Activated T-cell treated with anti-CD3 and anti-CD28 coated beads, Interleukin-2, amount 50 U/mL, for 24 hours (primary cell): ENCODE measurements at places on chromosomes 5 and 9.

DNA sequence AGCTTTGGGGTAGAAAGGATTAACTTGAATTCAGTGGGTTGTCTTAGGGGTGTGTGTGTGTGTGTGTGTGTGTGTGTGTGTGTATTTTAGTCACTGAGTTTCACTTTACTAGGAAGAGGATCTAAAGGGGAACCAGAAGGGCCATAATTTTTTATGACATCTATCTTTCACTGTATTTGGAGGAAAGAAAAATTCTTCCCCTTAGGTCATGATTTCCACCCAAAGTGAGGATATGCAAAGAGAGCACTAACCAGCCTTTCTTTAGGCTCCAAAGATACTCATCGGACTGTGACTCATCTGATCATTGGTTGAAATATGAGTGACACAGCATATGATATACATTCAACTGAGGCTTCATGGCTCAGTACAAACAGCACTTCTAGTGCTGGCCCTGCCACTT lies 75.2 kb upstream of the RASGRF2 start:
- DNase-seq: no peak

DNA sequence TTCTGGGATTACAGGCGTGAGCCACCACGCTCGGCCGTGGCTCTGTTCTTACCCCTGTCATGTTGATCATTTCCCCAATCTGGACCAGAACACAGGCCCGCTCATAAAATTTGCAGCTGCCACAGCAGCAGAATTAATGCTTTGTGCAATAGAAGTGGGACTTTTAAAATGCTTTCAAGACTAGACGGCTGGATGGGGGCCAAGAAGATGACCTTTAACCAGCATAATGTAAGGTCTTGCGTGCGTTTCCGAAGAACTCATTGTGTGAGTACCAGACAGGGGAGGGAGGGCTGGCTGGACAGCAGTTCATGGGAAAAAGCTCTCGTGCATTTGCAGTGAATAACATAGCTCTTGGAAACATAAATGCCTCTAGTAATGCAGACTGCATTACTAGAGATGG lies 3.5 kb upstream of the WDR38 start:
- no peak for DNase-seq

DNA sequence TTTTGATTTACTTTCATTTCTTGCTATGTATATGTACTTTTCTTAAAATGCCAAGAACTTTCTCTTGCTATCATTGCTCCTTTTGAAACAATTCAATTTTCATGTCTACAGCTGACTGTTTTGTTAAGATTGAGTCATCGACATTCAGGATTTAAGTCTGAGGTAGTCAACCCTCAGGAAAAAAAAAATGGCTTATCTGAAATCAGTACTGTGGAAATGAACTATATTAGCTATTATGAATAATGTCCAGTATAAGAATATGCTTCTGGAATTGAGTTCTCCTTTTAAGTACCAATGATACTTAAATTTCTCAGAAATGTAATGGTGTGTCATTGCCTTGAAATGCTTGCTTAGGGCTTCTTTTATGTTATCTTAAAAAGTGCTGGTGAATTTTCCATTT lies 37.9 kb downstream of the TNFAIP8 start:
- no peak for DNase-seq

DNA sequence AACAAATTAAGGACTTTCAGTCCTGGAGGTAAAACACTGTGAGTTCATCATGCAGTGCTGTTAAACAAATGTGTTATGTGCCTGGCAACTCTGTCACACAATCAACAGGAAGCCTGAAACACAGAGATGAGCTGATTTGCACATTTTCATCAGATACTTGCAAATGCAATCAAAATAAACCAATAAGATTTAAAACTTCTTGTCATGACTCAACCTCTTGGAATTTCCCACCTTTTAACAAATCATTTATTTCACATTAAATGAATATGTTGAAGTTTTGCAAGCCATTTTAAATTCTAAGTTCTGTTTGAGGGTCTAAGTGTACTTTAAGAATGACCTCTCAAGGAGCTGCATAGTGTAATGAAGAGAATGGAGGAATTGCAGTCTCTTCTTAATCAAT lies 64.4 kb downstream of the ANXA1 start:
- DNase-seq: no peak

DNA sequence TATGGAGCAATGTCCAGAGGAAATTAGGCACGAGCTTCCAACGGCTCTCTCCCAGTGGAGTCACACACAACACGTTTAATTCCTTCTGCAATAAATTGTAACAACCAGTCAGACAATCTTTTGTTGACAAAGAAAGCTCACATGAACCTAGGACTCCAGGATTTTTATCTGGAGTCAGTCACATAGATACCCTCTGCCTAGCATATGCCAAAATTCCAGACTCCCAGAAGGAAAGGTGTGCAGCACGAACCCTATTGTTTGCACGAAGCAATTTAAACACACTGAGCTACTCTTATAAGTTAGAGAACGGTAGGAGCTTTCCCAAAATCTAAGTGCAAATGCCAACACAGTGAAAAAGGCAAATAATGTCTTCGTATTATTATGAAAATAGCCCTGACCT lies 67.1 kb downstream of the TEX10 start:
- no peak for DNase-seq

GRCh38 chr9:113910036-113910639 lies 34.0 kb downstream of the ZNF618 start:
- no peak for DNase-seq

- DNase-seq: no peak
Measured at GRCh38 chr9:97933297-97933998, 4.5 kb downstream of the HEMGN start.

- no peak for DNase-seq
Measured at GRCh38 chr5:160787240-160787639, 64.8 kb downstream of the ATP10B start.

GRCh38 chr5:1103505-1104326 lies 8.1 kb downstream of the SLC12A7 start:
- DNase-seq: no peak

DNA sequence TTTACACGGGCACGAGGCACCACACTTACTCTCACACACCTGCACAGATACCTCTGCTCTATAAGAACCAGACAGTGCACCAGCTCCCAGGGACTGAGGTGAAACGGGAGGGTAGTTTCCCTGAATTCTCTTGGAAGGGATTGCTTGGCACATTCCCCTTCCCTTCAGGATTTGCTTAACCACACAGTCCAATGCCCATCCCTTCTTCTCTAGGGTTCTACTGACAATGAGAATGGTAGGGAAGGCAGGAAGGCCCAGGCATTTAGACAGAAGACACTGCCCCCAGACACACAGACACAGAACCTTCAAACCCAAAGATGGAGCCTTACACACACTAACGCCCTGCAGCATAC lies 704 bp upstream of the LHX6 start:
- no peak for DNase-seq

GRCh38 chr9:135290086-135290485 lies 189.5 kb upstream of the PPP1R26 start:
- no peak for DNase-seq

DNA sequence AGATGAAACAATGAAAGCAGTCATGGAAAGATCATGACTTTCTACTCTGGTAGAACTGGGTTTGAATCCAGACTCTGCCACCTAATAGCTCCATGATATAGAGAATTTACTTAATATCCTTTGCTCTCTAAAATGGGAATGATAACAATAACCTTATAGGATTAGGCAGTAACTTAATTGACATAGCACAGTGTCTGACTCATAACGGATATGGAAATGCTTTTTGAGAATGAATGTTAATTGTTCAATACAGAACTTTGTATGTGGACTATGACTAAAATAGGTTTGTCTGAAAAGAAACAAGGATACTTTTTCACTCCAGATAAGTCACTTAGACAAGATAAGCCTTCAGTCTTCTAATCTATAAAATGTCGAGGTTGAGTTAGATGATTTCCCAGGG lies 330.7 kb downstream of the PTPRD start:
- no peak for DNase-seq

- DNase-seq: no peak
Measured at GRCh38 chr5:74206579-74207550, 433.7 kb downstream of the ENC1 start.

- DNase-seq: no peak
Measured at GRCh38 chr9:134190232-134191121, 26.1 kb upstream of the RNU6ATAC start.

GRCh38 chr9:431701-432100 lies 217.0 kb downstream of the DOCK8 start:
- no peak for DNase-seq

GRCh38 chr9:99743455-99743854 lies 78.2 kb upstream of the NR4A3 start:
- no peak for DNase-seq

DNA sequence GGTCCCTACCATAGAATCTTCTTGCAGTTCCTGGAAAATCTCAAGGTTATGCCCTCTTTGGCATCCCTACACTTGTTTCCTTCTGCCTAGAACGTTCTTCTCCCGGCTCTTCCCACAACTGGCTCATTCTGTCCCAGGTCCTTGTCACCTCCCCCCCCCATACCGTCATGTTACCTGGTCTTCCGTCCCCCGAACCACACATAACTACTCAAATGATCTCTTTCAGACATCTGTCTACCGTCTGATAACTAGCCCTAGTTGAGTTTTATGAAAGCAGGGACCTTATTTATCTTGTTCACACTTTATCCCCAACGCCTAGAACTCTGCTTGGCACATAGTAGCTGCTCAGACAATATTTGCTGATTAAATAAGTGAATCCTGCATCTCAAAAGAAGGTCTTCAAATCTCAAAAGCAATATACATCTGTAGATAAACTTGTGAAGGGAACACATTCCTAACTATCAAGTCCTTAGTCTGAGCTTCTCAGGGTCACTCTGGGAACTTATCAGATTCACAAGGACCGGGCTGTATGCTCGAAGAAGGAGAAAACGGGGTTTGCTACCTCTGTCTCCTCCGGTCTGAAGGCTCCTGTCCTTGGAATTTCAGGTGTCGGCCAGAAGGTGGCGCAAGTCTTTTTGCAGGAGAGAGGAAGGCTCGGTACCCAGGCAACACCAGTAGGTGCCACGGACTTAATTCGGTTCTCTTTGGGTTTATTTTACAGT lies 30.0 kb downstream of the LCP2 start:
- DNase-seq: peak; percentile 80

- DNase-seq: no peak
Measured at GRCh38 chr5:102481054-102481715, 17.6 kb downstream of the SLCO6A1 start.

- no peak for DNase-seq
Measured at GRCh38 chr9:106800701-106801270, 62.2 kb upstream of the ZNF462 start.

DNA sequence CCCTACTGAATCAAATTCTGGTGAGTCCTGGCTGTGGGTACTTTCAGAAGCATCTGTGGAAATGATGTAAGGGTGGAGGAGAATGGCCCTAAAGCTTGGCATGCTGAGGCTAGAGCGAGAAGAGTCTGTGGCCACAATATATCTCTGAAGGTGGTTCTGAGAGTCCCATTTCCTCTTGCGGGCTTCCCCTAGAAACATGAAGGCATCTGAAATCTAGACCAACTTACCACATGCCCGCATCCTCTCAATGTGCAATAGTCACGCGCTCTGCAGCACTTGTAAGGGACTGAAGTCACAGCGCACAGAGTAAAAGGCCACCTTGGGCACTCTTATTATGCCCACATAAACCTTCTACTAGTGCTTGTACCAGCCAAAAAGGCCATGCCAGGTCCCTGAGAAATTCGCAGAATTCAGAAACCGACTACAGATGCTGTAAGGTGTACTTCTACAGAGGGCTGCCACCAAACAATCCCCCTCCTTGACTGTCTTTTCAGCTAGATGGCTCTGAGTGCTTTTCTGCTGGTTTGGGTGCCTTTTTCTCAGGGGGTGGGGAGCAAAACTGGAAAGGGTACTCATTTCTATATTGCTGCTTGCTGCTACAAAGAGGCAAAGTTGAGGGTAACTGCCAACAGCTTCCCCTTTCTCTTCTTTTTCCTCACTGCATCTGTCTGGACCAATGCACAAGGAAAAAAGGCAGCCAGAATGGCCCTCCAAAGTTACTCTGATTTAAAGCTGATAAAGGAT lies 107.3 kb downstream of the ZDHHC21 start:
- DNase-seq: no peak

GRCh38 chr9:68707801-68708488 lies 2.9 kb downstream of the PIP5K1B start:
- no peak for DNase-seq
